ENCODE measurements at places on chromosomes 5 and 9. TPM values are rescaled to one million over a fixed set of nuclear protein-coding genes. Genes with fewer than 3 reads are reported as not detected.

Gene N4BP3
- 3.4 TPM for polyA plus RNA-seq

Gene PDCD1LG2
- 0.13 TPM for polyA plus RNA-seq

Gene AMACR
- polyA plus RNA-seq, result 105 TPM

Gene LCNL1
- 0.43 TPM for polyA plus RNA-seq

Gene ANXA2R
- 1.4 TPM for polyA plus RNA-seq

Gene C9orf153
- 0.15 TPM for polyA plus RNA-seq

Gene PAEP
- polyA plus RNA-seq, result 0.42 TPM

Gene DEPDC1B
- polyA plus RNA-seq, result 35.0 TPM

Gene SPATA31A3
- not detected for polyA plus RNA-seq

Gene NTNG2
- 0.18 TPM for polyA plus RNA-seq

Gene C1QTNF2
- 0.73 TPM for polyA plus RNA-seq

Gene NMUR2
- polyA plus RNA-seq, result 0.15 TPM

Gene FOXI1
- 4.8 TPM for polyA plus RNA-seq

Gene DDX4
- 0.12 TPM for polyA plus RNA-seq

Gene FAM240B
- not detected for polyA plus RNA-seq

Gene ZBTB26
- polyA plus RNA-seq, result 24.5 TPM

Gene PLPPR1
- 18.5 TPM for polyA plus RNA-seq

Gene PCDH1
- polyA plus RNA-seq, result 22.4 TPM

Gene SPINK7
- 0.35 TPM for polyA plus RNA-seq

Gene POU5F2
- 0.08 TPM for polyA plus RNA-seq

Gene PSAT1
- polyA plus RNA-seq, result 76.7 TPM

Gene FUT7
- not detected for polyA plus RNA-seq

Gene IER5L
- 6.6 TPM for polyA plus RNA-seq

Gene ANKRD55
- 1.1 TPM for polyA plus RNA-seq

Gene TAF9
- polyA plus RNA-seq, result 61.6 TPM

Gene GPR150
- polyA plus RNA-seq, result 0.07 TPM

Gene ITK
- polyA plus RNA-seq, result 0.23 TPM

Gene OR1N1
- polyA plus RNA-seq, result not detected

Gene DELE1
- polyA plus RNA-seq, result 133 TPM

Gene RGMB
- 16.3 TPM for polyA plus RNA-seq

Gene SLC4A9
- polyA plus RNA-seq, result 26.9 TPM

Gene EPB41L4B
- polyA plus RNA-seq, result 17.4 TPM

Gene TLR4
- 9.4 TPM for polyA plus RNA-seq

Gene CEL
- 4.7 TPM for polyA plus RNA-seq

Gene DBH
- polyA plus RNA-seq, result 0.90 TPM

Gene SSNA1
- polyA plus RNA-seq, result 34.7 TPM
